IMR-90 (cell line): ENCODE measurements at places on chromosomes 2 and 18. TPM values are rescaled to one million over a fixed set of nuclear protein-coding genes. Genes with fewer than 3 reads are reported as not detected.

Gene CYP26B1
- total RNA-seq = not detected in 2 replicates

Gene LONRF2
- total RNA-seq = 0.54 and 0.83 TPM in 2 replicates

Gene HOXD11
- not detected in 2 replicates for total RNA-seq

- DNase-seq = peak; percentile 62
Measured at GRCh38 chr2:202588647-202589581, 45.9 kb upstream of the FAM117B start.

DNA sequence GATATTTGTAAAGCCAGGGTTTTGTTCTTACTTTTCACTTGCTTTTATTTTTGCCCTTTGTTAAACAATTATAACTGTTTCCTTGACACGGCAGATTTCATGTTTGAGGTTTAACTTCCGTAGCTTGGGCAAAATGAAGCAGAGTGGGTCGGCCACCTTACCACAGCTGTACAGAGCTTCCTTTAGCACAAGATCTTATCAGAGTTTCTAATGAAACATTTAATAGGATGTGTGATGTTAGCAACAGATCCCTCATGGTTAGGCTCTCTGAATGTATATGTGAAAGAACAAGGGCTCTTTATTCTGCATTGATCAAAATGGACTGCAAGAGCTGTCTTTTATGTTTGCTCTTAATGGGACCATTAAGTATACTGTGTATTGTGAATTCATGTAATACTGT is 22.3 kb downstream of the RNF125 start:
- DNase-seq = no peak

Gene CNTNAP5
- total RNA-seq = not detected in 2 replicates

- no peak for DNase-seq
Measured at GRCh38 chr2:84077496-84077895, 381.6 kb downstream of the SUCLG1 start.

DNA sequence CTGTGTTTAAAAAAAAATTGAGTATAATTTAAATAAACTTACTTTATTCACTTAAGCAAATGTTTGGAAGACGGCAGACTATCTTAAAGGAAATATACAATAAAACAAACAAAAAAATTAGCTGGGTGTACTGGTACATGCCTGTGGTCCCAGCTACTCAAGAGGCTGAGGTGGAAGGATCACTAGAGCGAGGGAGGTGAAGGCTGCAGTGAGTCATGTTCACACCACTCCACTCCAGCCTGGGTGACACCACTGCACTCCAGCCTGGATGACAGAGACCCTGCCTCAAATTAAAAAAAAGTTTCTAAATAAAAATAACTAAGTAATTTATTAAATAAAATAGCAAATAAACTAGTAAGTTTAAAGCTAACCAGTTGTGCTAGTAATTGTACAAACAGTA is 7.5 kb downstream of the PUM2 start:
- peak; percentile 42 for DNase-seq

DNA sequence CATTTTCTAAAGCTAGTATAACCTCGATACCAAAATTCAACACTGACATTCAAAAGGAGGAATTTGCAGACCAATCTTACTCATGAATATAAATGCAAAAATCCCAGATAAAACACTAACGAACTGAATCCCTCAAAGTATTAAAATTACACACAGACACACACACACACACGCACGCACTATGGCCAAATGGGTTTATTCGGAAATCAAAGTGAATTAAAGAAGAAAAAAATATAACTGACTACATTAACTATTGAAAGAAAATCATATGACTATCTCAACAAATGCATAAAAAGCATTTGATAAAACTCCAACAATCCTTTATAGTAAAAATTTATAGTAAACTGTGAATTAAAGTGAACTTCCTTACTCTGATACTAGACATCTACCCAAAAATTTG is 97.9 kb upstream of the HNRNPA3 start:
- no peak for DNase-seq

DNA sequence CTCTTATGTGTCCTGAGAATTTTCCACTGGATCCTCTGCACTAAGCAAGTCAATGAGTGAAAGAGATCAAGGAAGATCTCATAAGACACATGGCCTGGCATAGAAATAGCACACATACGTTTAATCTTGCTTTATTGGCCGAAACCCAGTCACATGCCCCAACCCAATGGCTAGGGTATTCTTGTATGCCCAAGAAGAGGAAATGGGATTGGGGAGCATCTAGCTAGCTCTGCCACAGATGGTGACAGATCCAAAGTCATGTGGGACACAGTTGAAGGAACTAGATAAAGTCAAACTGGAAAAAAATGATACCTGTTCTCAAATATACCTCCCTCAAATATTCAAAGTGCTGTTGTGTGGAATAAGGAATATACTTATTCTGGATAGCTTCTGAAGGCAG is 74.7 kb downstream of the CD28 start:
- no peak for DNase-seq

Gene SPAG16
- total RNA-seq = 7.3 and 16.9 TPM in 2 replicates

- DNase-seq = no peak
Measured at GRCh38 chr2:119352357-119352756, 14.3 kb downstream of the C2orf76 start.

- peak; percentile 93 for DNase-seq
Measured at GRCh38 chr2:189933911-189934399, 128.6 kb downstream of the MSTN start.

GRCh38 chr18:54717673-54718407 is 110.4 kb upstream of the RAB27B start:
- no peak for DNase-seq

Gene ZNF385B
- total RNA-seq = under 0.01 TPM in 1 of 2 replicates, not detected in the other

- no peak for DNase-seq
Measured at GRCh38 chr2:239140346-239141020, 260.3 kb downstream of the HDAC4 start.

DNA sequence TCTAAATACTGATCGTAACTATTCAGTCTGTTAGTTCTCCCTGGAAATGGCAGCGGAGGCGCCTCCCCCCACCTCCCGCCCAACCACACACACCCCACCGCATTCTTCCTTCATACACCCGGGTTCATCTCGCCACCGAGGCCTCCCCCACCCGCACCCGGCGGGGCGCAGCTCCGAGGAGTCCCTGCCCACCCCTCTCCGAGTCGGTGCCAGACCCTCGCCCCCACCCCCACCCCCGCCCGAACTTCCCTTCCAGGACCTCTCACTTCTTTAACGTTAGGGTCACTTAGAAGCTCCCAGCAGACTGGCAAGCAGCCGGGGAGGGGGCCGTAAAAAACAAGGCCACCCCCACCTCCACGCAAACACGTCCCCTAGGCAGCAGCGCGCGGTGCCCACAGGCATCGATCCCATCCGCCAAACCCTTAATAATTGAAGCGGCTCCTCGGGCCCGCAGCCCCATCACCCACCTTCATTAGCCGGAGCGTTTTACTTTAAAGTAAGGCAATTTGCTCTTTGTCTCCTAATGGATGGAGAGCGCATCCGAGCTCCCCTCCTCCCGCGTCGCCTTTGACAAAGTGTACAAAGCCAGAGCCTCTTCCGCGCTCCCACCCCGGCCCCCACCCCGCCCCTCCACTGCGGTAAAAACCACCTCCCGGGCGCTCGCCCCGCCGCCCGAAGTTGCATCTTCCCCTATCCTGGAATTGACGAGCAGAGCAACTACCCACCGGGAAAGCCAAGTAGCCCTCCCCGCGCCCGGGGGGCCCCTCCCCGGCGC is 624 bp downstream of the ZNF516 start:
- DNase-seq = peak; percentile 43

Gene SPATA3
- not detected in 2 replicates for total RNA-seq

DNA sequence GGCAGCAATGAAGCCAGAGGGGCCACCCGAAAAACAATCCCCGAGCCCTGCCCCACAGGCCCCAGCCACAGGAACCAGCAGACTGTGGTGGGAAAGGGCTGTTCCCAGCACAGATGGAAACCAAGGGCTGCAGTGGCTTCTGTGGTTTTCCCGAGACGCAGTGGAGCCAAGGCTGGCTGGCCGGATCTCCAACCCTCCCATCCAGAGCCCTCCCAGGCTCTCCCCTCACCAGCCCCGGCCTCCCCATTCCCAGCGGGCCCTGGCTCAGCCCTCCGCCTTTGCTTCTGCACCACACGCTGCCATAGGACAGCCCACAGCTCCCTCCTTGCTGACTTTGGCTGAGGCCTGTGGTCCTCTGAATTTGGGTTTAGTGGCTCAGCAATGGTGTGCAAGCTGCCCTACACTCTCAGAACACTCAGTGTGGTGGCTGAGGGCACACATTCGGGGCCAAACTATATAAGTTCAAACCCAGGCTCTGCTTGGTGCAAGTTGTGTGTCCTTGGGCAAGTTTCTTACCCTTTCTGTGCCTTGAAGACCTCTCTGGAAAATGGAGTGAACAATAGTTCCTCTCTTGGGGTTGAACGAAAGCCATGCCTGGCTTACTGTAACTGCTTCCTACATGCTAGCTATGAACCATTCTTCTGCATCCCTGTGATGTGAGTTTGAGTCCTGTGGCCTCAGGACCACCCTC is 200.1 kb downstream of the SMAD7 start:
- no peak for DNase-seq

DNA sequence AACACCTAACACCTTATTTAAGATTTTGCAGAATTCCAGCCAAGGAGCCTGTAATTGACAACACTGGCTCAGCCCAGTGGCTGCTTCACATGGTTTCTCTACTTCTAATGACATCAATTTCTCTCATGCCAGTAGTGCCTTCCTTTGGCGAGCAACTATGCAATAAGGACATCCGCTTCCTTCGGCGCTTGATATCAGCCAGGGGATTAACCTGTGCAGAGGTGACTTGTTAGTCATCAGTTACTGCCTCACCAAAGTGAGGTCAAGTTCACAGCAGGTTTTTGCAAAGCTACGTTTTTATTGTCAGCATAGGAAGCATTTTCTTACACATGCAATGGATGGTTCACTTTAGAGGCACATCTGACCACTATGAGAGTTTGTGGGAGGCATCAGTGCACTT is 24.0 kb upstream of the EDAR start:
- no peak for DNase-seq

Gene HDHD2
- total RNA-seq = 16.7 and 18.6 TPM in 2 replicates

DNA sequence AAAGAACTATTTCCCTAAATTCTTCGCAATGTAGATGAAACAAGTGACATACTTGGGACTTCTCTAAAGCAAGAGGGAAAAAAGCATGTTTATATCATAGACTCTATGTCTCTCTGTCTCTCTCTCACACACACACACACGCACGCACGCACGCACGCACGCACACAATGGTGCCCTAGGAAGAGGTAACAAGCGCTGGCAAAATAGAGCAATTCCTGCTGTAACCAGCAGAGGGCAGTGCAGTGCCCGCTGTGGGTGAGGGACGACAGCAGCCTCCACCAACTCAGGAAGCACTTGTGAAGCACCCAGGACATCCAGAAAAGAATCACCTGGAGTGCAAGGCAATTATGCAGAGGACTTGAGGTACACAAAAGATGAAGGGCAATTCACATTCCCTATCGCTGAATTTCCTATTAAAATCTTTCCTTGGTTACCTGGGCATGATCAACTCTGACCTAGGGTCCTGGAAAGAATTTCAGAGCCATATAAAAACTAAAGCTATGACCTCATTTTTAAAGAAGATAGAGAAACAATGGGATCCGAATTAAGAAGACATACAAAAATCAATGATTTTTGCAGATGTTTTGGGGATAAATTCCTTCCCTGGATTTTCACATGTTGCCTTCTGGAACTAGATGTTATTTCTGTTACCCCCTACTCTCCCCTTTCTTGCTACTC is 166.4 kb downstream of the PDE11A start:
- DNase-seq = peak; percentile 47

Gene DHRS9
- total RNA-seq = not detected in 2 replicates

GRCh38 chr2:44836174-44836573 is 105.3 kb upstream of the SIX3 start:
- DNase-seq = no peak

- DNase-seq = peak; percentile 33
Measured at GRCh38 chr18:67510831-67511230, 5.7 kb downstream of the DSEL start.

GRCh38 chr2:211103989-211104388 is 547.6 kb downstream of the CPS1 start:
- DNase-seq = no peak
